A549 treated with Mapracorat at 1 μM for 4 hours (cell line): ENCODE measurements at places on chromosomes 6 and 20. TPM values are rescaled to one million over a fixed set of nuclear protein-coding genes. Genes with fewer than 3 reads are reported as not detected.

TRIM10 gene
- not detected in 5 replicates for total RNA-seq

ARMC12 gene
- total RNA-seq, result 0.26 to 0.97 TPM (median 0.55 TPM) in 5 replicates

DDX43 gene
- total RNA-seq, result not detected in 5 replicates

COL11A2 gene
- 0.69 to 1.1 TPM (median 0.83 TPM) in 5 replicates for total RNA-seq

LPA gene
- total RNA-seq, result 0.02 to 0.17 TPM (median 0.06 TPM) in 4 of 5 replicates, not detected in the other

SH3BGRL2 gene
- 0.19 to 0.34 TPM (median 0.26 TPM) in 5 replicates for total RNA-seq

GNRH2 gene
- 0.41 TPM in 1 of 5 replicates, not detected in the others for total RNA-seq

HLA-DQA1 gene
- not detected in 5 replicates for total RNA-seq

SFT2D1 gene
- 33.5 to 43.6 TPM (median 40.7 TPM) in 5 replicates for total RNA-seq

TPD52L1 gene
- 47.3 to 52.0 TPM (median 47.9 TPM) in 5 replicates for total RNA-seq

ADGRF1 gene
- total RNA-seq, result 0.04 TPM in 1 of 5 replicates, not detected in the others

CGA gene
- 0.19 to 0.43 TPM (median 0.29 TPM) in 5 replicates for total RNA-seq

GHRH gene
- not detected in 5 replicates for total RNA-seq

CYP24A1 gene
- total RNA-seq, result 91.5 to 166 TPM (median 140 TPM) in 5 replicates

ZNF391 gene
- 0.13 to 0.35 TPM (median 0.24 TPM) in 5 replicates for total RNA-seq

NELFCD gene
- 42.4 to 47.3 TPM (median 45.1 TPM) in 5 replicates for total RNA-seq

LTA gene
- total RNA-seq, result 0.10 to 0.16 TPM (median 0.12 TPM) in 3 of 5 replicates, not detected in the others

PTPRT gene
- not detected in 5 replicates for total RNA-seq

PRELID3B gene
- total RNA-seq, result 52.2 to 67.4 TPM (median 59.0 TPM) in 5 replicates

SSTR4 gene
- total RNA-seq, result 0.18 to 0.48 TPM (median 0.28 TPM) in 5 replicates

FNDC11 gene
- total RNA-seq, result 0.18 to 0.46 TPM (median 0.25 TPM) in 5 replicates

MCUR1 gene
- total RNA-seq, result 11.0 to 15.4 TPM (median 15.0 TPM) in 5 replicates

FRK gene
- total RNA-seq, result 1.1 to 1.3 TPM (median 1.2 TPM) in 5 replicates

ABT1 gene
- total RNA-seq, result 12.0 to 14.5 TPM (median 14.0 TPM) in 5 replicates

SLC17A1 gene
- total RNA-seq, result 0.09 to 0.16 TPM (median 0.12 TPM) in 4 of 5 replicates, not detected in the other

OLIG3 gene
- not detected in 5 replicates for total RNA-seq

CCN6 gene
- total RNA-seq, result not detected in 5 replicates

ZBTB12 gene
- 2.4 to 4.1 TPM (median 3.7 TPM) in 5 replicates for total RNA-seq

BFSP1 gene
- total RNA-seq, result 3.7 to 5.1 TPM (median 4.1 TPM) in 5 replicates

MCHR2 gene
- total RNA-seq, result not detected in 5 replicates

RAB44 gene
- 0.03 to 0.06 TPM (median 0.04 TPM) in 4 of 5 replicates, not detected in the other for total RNA-seq

GSTA2 gene
- not detected in 5 replicates for total RNA-seq

BCAS1 gene
- 0.39 to 0.65 TPM (median 0.43 TPM) in 5 replicates for total RNA-seq

ESF1 gene
- total RNA-seq, result 19.9 to 25.6 TPM (median 22.0 TPM) in 5 replicates

SYCP2L gene
- total RNA-seq, result 1.7 to 2.9 TPM (median 2.5 TPM) in 5 replicates

GPLD1 gene
- total RNA-seq, result 0.77 to 1.2 TPM (median 0.84 TPM) in 5 replicates

KCNK15 gene
- 0.45 to 0.87 TPM (median 0.54 TPM) in 5 replicates for total RNA-seq

TFAP2C gene
- 13.1 to 15.0 TPM (median 13.5 TPM) in 5 replicates for total RNA-seq

IDH3B gene
- 128 to 140 TPM (median 137 TPM) in 5 replicates for total RNA-seq

ESR1 gene
- 0.02 TPM in 1 of 5 replicates, not detected in the others for total RNA-seq

C2 gene
- 0.26 to 0.46 TPM (median 0.31 TPM) in 5 replicates for total RNA-seq

OXT gene
- total RNA-seq, result not detected in 5 replicates

TAAR2 gene
- total RNA-seq, result not detected in 5 replicates

HRH3 gene
- not detected in 5 replicates for total RNA-seq

CLPSL1 gene
- total RNA-seq, result not detected in 5 replicates

ZNF343 gene
- total RNA-seq, result 11.5 to 13.0 TPM (median 12.4 TPM) in 5 replicates

SLA2 gene
- 0.05 to 0.12 TPM (median 0.08 TPM) in 5 replicates for total RNA-seq
